ENCODE measurements at places on chromosomes 12 and 14. TPM values are rescaled to one million over a fixed set of nuclear protein-coding genes. Genes with fewer than 3 reads are reported as not detected.

ACOT6 gene
- not detected for total RNA-seq

CLEC9A gene
- total RNA-seq = not detected

FOXN4 gene
- total RNA-seq = 0.04 TPM

CDKN3 gene
- total RNA-seq = 77.2 TPM

NANOG gene
- not detected for total RNA-seq

KRAS gene
- 17.5 TPM for total RNA-seq

TAS2R50 gene
- not detected for total RNA-seq

DEPDC4 gene
- 1.2 TPM for total RNA-seq

SLC25A47 gene
- total RNA-seq = not detected

PIWIL1 gene
- total RNA-seq = 0.05 TPM

NYNRIN gene
- total RNA-seq = 0.44 TPM

SERPINA12 gene
- total RNA-seq = not detected

ADAM20 gene
- not detected for total RNA-seq
